ENCODE measurements at places on chromosomes 1 and 21.

GRCh38 chr1:179146476-179146875, 64.6 kb downstream of the TOR3A start:
- no peak for DNase-seq

DNA sequence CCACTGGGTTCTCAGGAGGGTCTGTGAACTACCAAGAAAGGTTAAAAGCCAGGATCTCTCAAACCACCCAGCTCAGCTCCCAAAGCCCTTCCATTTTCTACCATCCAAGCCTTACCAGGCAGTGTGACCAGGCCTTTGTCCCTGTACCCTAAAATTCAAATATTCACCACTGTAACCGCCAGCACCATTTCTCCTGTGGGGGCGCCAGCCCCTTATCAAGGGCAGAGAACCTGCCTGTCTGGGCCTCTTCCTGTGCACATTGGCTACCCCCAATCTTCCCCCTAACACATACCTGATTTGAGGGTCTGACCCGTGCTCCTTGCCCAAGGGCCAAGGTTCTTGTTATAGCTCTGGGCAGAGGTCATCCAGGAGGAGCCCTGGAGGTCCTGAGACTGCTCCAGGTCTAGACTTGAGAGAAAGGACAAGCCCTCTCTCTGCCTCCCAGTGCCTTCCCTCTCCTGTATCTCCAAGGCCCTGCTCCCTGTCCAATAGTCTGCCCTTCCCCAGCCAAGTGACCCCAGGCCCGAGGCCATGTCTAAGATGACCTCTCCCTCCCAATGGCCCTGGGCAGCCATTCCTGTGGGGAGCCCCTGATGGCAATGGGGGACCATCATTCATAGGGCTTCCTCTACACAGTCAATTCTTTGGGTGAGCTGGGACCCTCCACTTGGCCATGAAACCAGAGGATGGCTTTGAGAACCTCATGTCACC, 78.5 kb downstream of the FHAD1 start:
- DNase-seq = no peak

DNA sequence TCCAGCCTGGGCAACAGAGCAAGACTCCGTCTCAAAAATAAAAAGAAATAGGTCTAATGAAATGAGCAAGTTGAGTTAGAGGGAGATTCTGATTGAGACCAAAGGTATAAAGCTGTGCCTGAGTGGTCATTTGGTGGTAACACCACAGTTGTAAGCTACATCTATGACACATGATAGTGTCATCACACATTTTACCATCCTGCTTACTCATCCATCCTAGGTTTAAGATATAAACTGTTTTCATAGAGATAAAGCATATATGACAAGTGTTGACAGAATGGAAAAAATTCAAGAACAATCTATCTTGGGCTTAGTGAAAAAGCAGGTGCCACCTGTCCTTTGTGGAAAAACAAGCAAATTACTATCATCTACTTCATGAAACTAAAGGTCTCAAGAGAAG, 7.1 kb upstream of the CFAP141 start:
- no peak for DNase-seq

DNA sequence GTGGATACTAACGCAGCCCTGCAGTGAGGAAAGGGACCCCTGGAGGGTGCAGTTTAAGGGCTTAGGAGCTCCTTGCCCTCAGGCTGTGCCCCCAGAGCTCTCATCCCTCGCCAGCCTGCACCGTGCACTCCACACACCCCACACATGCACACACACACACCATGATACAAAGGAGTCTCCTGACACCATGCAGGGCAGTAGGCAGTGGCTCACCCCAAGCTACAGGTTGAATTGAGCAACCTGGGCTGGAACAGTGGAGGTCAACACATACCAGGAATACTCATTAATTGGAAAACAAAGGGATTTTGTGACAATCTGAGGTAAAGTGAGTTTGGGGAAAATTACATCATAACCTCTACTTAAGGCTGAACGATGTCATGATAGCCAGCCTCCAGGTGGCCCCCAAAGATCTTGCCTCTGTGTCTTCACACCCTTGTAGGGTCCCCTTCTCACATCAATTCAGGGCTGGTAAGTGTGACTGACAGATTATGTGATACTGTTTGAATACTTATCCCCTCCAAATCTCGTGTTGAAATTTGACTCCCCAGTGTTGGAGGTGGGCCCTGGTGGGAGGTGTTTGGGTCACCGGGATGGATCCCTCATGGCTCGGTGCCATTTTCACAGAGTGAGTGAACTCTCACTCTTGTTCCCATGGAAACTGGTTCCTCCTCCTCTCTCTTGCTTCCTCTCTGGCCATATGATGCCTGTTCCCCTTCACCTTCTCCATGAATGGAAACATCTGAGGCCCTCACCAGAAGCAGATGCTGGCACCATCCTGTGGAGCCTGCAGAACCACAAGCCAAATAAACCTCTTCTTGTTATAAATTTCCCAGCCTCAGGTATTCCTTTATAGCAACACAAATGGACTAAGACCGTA, 111.0 kb upstream of the RAB4A start:
- DNase-seq = no peak

DNA sequence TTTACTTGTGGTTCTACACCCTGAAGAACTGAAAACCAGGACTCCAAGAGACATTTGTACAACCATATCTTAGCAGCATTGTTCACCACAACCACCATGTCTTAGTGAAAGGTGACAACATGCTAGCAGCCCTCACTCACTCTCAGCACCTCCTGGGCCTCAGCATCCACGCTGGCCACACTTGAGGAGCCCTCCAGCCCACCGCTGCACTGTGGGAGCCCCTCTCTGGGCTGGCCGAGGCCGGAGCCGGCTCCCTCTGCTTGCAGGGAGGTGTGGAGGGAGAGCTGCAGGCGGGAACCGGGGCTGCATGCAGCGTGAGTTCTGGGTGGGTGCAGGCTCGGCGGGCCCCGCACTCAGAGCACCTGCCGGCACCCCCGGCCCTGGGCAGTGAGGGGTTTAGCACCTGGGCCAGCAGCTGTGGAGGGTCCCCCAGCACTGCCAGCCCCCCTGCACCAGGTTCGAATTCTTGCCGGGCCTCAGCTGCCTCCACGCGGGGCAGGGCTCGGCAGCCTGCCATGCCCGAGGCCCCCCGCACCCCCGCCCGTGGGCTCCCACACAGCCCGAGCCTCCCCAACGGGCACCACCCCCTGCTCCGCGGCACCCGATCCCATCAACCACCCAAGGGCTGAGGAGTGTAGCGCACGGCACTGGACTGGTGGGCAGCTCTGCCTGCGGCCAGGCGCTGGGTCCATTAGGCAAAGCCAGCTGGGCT, 9.2 kb downstream of the C1orf159 start:
- DNase-seq = no peak

- DNase-seq = no peak
These were observed 21.7 kb downstream of the UMODL1 start for GRCh38 chr21:42092771-42093170.

Measured in AG04449 (cell line).